ENCODE measurements at places on chromosomes 4 and X.

DNA sequence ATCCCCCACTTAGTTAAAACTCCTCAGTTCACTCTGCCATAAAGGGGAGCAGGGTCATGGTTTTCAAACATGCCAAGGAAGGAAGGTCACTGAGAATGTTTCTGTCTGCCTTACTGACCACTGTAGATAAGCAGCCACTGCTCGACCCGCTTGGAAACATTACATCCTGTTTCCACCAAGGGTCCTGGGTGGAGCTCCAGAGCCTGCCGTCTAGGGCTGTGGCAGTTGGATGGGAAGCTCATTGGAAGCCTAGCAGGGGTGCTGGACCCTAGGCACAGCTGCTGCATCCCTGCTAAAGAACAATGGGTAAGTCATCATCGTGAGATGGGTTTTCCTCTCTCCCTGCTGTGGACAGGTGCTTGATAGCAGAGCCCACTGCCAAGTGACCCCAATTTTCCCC lies 76.0 kb upstream of the SRD5A3 start:
- no peak for DNase-seq

GRCh38 chr4:99723612-99724011 lies 66.0 kb upstream of the C4orf54 start:
- DNase-seq, result peak; percentile 48

DNA sequence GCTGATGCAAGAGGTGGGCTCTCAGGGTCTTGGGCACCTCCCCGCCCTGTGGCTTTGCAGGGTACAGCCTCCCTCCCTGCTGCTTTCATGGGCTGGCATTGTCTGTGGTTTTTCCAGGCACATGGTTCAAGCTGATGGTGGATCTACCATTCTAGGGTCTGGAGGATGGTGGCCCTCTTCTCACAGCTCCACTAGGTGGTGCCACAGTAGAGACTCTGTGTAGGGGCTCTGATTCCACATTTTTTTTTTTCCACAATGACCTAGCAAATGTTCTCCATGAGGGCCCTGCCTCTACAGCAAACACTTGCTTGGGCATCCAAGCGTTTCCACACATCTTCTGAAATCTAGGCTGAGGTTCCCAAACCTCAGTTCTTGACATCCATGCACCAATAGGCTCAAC lies 657.9 kb upstream of the CT83 start:
- DNase-seq, result no peak

- no peak for DNase-seq
Observed at GRCh38 chr4:139756391-139757180, 91.0 kb downstream of the MGST2 start.

GRCh38 chr4:21992330-21992729 lies 43.8 kb upstream of the KCNIP4 start:
- DNase-seq, result no peak

GRCh38 chr4:183797011-183797444 lies 108.1 kb upstream of the STOX2 start:
- DNase-seq, result peak; percentile 18

DNA sequence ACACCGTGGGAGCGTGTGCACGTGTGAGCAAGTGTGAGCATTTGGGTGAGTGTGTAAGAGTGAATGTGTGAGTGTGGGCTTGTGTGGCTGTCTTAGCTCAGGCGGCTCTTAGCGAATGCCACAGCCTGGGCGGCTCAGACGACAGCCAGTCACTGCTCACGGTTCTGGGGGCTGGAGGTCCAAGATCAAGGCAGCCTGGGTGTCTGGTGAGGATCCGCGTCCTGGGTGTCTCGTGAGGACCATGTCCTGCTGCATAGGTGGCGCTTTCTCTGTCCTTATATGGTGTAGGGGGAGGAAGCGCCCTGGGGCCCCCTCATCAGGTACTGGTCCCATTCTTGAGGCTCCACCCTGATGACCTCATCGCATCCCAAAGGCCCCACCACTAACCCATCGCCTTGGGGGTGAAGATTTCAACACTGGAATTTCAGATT lies 4.5 kb downstream of the DOK7 start:
- no peak for DNase-seq

DNA sequence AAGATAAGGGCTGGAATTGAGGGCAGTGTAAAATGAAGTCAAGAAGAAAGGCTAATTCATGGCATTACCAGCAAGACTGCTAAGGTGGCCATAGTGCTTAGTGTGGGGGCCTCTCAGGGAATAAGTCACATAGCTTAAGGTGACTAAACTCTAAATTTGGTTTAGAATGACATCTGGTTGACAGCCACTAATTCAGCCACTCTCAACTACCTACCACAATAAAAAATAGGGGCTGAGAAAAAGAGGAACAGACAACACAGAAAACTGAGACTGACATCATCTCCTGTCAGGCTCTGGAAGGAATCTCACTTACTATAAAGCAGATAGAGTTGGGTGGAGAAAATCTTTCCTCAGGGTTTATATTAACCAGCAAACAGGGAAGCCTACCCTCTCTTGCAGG lies 96.9 kb downstream of the CHRDL1 start:
- DNase-seq, result no peak

- DNase-seq, result peak; percentile 74
Observed at GRCh38 chrX:154373340-154374306, 811 bp downstream of the FLNA start.

- DNase-seq, result peak; percentile 64
Observed at GRCh38 chr4:102263024-102263787, 82.1 kb downstream of the SLC39A8 start.

All from ACHN (cell line).